Cardiac septum (tissue), 1 donor: ENCODE measurements at places on chromosomes 2 and 18. TPM values are rescaled to one million over a fixed set of nuclear protein-coding genes. Genes with fewer than 3 reads are reported as not detected.
A peak's percentile ranks its signal among the peaks of the same experiment; 100 is the strongest.

DNA sequence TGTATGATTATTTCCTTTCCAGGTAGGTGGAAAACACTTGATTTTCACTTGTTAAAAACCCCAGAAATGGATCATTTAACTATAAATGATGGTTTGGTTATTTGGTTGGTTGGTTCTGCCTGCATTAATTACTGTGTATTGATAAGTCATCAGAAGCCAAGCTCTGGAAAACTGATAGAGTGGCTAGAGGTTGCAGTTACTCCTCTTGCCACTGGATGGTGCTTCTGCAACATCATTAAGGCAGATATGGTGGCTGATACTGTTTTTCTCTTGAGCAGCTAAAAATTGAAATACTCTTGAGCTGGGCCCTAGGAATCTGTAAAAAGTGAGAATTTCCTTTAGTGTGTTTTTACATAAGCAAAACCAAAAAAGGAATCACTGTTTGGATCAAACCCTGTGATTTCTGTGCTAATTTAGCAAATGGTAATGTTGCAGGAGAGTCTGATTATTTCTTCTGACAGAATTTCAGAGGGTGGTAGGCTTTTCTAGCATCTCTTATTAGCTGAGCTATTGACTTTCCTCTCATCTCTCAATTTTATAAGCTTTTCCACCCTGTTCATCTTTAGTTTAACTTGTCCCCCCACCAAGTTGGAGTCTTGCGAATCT, 54.3 kb downstream of the RAB10 start:
- DNase-seq = no peak

DNA sequence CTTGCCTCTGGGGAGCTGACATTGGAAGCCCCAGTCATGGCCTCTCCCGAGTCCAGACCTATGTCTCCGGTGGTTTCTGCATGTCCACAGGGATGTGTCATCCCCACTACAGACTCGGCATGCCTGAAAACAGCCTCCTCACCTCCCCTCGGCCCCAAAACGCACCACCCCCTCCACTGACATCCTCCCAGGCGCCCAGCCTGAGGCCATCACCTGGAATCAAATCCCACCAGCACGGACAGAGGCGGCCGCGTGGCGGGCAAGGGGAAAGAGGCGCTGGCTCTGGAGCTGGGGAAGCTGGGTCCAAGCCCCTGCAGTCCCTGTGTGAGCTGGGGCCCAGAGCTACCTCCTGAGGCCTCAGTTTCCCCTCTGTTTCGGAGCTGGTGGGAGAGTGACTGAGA, 69.9 kb upstream of the SMAD7 start:
- DNase-seq = peak; percentile 63

- no peak for DNase-seq
Observed at GRCh38 chr2:200194746-200195145, 111.7 kb upstream of the SPATS2L start.

- no peak for DNase-seq
Observed at GRCh38 chr2:134662751-134663150, 56.0 kb downstream of the TMEM163 start.

DNA sequence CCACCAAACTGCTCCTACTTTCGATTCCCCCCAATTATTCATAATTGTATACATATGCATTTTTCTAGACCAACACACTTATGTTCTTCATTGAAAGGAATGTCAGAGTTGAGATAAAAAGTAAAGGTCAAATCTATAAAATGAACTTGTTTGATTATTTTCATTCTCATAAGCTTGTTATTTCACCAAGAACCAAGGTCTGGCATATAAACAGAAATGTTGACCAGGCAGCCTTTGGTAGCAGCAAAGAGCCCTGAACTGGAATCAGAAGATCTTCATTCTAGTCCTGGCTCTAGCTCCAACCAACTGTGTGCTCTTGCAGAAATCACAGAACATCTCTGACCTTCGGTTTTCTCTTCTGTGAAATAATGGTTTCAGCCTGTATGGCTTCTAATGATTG, 42.9 kb downstream of the RBKS start:
- DNase-seq = no peak

Gene MC2R
- not detected for total RNA-seq

DNA sequence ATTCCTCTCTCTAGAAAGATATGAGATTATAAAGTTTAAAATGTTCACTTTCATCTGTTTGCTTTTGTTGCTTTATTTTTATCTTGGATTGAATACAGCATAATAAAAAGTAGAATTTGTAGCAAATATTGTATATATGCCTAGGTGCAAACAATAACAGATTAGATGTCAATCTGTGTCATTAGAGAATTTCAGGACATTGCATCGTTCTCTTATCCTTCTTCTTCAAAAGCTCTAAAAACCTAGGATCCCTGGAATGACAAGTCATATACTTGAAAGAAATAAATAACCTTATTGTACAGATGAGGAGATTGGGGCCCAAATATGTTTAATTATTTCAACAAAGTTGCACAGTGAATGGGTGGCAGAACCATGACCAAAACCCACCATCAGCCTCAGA, 102.8 kb upstream of the BZW1 start:
- DNase-seq = no peak

DNA sequence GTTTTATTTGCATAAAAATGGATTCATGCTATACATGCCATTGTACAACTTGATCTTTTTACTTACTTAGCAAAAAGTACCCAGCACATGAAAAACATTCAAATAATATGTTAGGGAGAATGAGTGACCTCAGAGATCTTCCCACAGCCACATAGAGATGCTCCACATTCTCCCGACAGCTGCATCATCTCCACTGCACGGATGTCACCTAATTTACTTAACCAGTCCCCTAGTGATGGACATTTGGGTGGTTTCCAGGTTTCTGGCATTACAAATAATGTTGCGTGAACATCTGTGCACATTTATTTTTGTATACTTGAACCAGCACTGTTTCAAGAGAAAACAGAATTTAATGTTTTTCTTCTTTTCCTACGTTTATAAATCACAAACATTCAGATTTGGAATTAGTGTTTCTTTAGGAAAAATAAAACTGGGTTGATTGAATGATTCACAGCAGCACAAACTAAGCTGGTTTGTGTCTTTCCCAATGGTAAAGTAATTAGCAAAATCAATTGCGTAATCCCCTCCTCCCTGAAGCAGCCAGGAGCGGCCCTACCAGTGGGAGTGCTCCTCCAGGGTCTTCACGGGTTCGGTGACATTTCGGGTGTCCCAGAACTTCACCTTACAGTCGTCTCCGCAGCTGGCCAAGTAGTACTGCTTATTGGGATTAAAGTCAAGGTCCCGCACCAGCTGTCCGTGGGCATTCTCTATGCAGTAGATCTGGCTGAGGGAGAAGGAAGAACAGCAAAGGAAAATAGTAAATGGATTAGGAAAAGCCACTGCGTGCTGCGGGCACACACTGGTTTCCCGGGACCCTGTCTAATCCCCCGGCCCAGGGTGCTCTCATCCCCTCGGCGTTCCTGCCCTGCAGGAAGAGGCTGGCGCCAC, 183.9 kb downstream of the EIPR1 start:
- no peak for DNase-seq

- no peak for DNase-seq
Observed at GRCh38 chr2:239600650-239601049, 199.8 kb upstream of the HDAC4 start.

GRCh38 chr2:215364157-215365155, 52.6 kb downstream of the ATIC start:
- no peak for DNase-seq

- DNase-seq = no peak
Observed at GRCh38 chr18:36734596-36734995, 94.2 kb downstream of the TPGS2 start.

DNA sequence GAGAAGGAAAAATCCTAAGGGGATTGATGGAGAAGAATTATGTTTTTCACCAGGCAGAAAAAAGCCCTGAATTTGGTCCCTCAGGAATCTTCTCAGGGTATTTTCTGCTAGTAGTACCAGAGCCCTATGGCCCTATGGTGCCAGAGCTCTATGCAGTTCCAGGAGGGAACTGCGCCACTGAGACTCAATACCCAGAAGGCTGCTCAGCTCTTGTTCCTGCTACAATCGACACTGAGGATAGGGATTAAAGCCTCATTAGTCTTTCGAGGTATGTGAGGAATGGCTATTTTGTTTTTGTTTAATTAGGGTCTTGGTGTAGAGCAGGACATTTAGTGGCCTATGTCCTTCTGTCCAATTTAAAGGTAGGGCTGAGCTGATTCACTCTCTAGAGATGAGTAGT, 21.7 kb upstream of the PPP3R1 start:
- DNase-seq = no peak

Gene ST8SIA5
- total RNA-seq = 23.3 TPM

- no peak for DNase-seq
Observed at GRCh38 chr18:68387246-68387645, 327.7 kb downstream of the TMX3 start.
